ENCODE measurements at places on chromosomes 5 and 9.

DNA sequence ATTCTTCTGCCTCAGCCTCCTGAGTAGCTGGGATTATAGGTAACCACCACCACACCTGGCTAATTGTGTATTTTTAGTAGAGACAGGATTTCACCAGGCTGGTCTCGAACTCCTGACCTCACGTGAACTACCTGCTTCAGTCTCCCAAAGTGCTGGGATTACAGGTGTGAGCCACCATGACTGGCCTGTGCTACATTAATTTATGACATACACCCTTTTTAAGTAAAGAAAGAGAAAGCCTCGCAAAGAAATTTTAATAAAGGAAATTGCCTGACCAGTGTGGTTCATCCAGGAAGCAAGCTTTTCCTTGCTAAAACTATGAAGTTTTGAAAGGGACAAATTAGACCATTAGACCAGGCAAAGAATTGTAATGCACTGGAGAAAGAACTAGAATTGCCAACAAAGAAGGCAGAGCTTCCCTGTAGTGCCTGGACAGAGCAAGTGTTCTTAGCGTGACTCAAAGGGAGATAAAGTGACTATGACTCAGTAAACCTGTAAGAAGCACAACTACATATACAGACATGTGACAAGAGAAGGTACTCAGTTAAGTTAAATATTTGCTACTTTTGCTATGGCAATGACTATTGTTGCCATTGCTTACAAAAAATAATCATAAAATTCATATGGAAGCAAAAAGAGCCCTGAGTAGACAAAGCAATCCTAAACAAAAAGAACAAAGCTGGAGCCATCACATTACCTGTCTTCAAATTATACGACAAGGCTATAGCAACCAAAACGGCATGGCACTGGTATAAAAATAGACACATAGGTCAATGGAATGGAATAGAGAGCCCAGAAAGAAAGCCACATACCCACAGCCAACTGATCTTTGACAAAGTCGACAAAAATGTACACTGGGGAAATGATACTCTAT, 54.6 kb downstream of the FYB1 start:
- peaks cover 16% of the 10 kb centered on the region for H3K4me1 ChIP-seq
- H3K27ac ChIP-seq: peak overlapping the region; percentile 25
- no peaks in the 10 kb centered on the region for H3K36me3 ChIP-seq
- no peaks in the 10 kb centered on the region for H3K27me3 ChIP-seq
- DNase-seq: no peak
- no peak overlapping the region for H3K4me3 ChIP-seq

DNA sequence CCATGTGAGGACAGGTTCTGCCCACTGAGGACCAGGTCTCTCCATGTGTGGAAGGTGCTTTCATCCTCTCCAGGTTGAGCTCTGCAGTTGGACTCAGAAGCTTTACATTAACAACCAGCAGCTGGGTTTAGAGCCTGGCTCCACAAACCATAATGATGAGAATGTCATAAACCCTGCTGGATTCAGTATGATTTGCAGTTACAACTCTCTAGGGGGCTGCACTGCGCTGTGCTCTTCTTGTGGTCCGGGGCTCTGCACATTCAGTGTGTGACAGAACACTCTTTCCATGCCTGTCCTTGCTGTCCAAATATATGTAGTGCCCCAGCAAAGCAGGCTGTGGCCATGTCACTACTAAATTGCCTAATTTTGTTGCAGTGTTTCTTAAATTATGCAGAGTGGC, 334.3 kb downstream of the ICE1 start:
- no peak overlapping the region for H3K4me3 ChIP-seq
- no peaks in the 10 kb centered on the region for H3K36me3 ChIP-seq
- H3K27me3 ChIP-seq: no peaks in the 10 kb centered on the region
- DNase-seq: no peak

DNA sequence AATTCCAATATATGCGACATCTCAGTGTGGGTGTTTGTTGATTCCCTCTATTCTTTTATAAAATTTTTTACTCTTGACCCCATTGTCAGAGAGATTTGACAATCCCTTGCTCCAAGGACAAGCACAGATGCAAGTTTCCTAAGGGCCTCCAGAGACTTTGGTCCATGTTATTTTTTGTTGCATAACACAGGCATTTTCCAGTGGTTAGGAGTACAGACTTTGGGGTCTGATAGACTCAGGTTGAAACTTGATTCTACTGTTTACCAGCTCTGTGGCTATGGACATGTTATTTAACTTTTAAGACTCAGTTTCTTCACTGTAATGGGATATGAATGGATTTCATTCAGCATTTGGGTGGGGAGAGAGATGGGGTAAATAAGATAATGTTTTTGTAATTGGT, 361.3 kb downstream of the ENC1 start:
- DNase-seq: no peak
- no peaks in the 10 kb centered on the region for H3K27me3 ChIP-seq
- H3K27ac ChIP-seq: no peak overlapping the region
- no peak overlapping the region for H3K4me3 ChIP-seq
- H3K4me1 ChIP-seq: no peaks in the 10 kb centered on the region

GRCh38 chr9:7615344-7615743, 184.2 kb downstream of the DMAC1 start:
- H3K27me3 ChIP-seq: no peaks in the 10 kb centered on the region
- H3K4me3 ChIP-seq: no peak overlapping the region
- H3K36me3 ChIP-seq: no peaks in the 10 kb centered on the region
- H3K4me1 ChIP-seq: no peaks in the 10 kb centered on the region

DNA sequence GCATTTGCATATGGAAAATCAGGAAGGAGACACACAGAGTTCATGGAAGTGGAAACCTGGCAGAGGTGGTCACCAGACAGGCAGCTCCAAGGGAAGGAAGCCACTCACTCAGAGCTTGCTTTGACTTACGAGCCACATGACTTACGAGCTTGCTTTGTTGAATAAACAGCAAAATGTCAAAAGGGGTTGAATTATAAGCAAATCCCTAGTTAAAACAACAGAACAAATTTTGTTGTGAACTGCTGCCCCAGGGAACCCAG, 164.3 kb downstream of the SYK start:
- H3K4me3 ChIP-seq: no peak overlapping the region
- H3K36me3 ChIP-seq: no peaks in the 10 kb centered on the region
- no peak for DNase-seq
- no peaks in the 10 kb centered on the region for H3K4me1 ChIP-seq

DNA sequence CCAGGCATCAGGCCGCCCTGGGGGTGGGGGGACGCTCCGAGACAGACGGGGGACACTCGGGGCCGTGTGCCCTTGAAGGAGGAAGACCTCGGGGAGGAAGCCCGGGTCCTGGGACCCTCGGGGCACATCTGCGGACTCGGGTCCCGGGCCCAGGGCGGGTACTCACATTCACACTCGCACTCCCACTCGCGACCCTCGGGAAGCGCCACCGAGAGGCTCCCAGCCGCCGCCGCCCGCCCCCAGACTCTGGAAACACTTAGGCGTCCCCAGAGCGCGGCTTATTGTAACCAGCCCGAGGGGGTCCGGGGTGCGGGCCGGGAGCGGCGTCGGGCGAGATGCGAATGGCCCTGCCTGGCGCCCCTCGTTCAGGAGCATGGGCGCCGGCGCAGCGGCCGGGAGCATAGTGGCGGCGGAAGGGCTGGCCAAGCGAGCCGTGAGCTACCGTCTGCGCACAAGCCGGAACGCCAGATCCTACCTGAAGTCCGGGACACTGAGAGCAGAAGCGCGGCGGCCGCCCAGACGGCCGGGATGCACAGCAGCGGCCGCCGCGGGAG, 559 bp downstream of the ROR2 start:
- H3K27me3 ChIP-seq: peaks cover 83% of the 10 kb centered on the region
- no peak for DNase-seq
- no peak overlapping the region for H3K27ac ChIP-seq
- peak overlapping the region; percentile 33 for H3K4me3 ChIP-seq
- H3K4me1 ChIP-seq: no peaks in the 10 kb centered on the region
- H3K36me3 ChIP-seq: no peaks in the 10 kb centered on the region

- no peak overlapping the region for H3K4me3 ChIP-seq
- DNase-seq: no peak
- no peaks in the 10 kb centered on the region for H3K4me1 ChIP-seq
- H3K36me3 ChIP-seq: no peaks in the 10 kb centered on the region
These were observed 1258.6 kb downstream of the CDH12 start for GRCh38 chr5:21594566-21594965.

All from thymus (tissue), 14 donors.